ENCODE measurements at places on chromosomes 4 and X.

GRCh38 chr4:26331380-26331950 is 10.7 kb downstream of the RBPJ start:
- DNase-seq = no peak

- peak; percentile 78 for DNase-seq
Observed at GRCh38 chr4:8228319-8229250, 29.5 kb downstream of the SH3TC1 start.

- no peak for DNase-seq
Observed at GRCh38 chr4:9921326-9921725, 100.0 kb downstream of the SLC2A9 start.

DNA sequence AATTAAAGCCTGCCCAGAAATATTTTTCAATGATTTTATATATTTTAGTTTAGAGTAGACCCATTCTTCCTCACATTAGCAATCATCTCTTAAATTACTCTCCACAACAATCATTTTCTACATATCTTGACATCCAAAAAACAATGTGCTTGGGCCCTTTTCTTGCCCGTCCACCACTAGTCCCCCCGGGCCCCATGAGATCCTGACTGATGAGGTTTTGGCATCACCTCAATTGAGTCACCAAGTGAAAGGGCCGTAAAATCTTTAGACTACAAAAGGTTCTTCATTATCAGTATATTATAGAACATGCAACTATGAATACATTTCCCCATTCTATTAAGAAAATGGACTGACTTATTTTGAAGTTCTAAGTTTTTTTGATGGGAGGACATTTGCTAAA is 4.0 kb upstream of the CDKL2 start:
- no peak for DNase-seq

- DNase-seq = no peak
Observed at GRCh38 chr4:15805583-15806517, 27.7 kb downstream of the CD38 start.

- no peak for DNase-seq
Observed at GRCh38 chrX:149909324-149910177, 19.8 kb upstream of the HSFX4 start.

GRCh38 chrX:13721371-13721770 is 13.0 kb downstream of the TRAPPC2 start:
- DNase-seq = no peak

GRCh38 chrX:47707031-47707780 is 48.2 kb upstream of the UXT start:
- no peak for DNase-seq

DNA sequence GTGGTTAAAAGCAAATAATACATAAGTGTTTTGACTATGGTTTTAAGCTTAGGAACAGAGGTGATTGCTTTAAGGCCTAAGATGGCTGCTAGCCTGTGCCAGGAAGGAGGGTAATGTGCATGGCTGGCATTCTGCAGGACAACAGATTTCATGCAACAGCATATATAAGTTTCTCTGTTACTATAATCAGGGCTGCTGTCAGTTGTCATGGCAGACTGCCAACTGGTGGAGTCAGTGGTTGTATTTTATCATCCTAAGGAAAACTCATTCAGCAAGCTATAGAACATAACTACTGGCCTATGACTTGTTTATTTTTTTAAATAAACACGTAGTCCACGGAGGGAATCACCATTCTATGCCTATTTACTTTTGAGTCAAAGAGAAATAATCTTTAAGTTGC is 77.7 kb upstream of the DCAF8L1 start:
- DNase-seq = no peak
